CD4-positive, alpha-beta T cell (primary cell): ENCODE measurements at places on chromosomes 11 and 22.

DNA sequence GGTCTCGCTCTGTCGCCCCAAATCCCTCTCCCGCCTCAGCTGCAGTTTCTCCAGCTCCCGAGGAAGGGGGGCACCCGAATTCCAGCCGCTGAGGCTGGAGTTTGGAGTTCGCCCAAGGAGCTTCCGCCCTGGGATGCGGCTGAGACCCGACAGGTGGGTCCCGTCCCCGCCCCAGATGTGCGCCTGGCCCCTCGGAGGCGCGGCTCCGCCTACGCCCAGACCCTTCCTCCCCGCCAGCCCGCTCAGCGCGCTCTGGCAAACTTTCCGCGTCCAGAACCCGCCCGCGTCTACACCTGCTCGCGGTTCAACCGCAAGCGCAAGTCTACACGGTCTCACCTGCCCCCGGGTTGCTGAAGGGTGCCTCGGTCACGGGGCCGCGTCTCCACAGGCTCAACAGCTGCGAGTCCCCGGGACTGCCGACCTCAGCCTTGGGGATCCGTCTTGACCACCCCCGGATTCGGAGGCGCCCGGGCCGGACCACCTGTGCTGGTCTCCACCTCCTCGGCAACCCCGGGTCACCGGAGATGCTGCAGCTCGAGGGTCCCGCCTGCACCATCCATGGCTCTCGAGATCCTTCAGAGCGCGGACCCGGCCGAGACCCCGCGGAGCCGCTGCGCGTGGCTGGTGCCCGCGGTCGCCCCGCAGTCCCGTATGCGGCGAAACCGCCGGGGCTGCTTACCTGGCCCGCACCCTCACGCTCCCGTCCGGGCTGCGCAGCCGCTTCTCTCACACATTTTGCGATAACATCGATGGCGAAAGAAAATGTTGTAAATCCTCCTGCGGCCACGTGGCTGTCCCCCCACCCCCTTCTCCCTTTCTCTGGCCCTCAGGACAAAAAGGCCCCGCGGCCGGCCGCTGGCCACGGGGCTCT, 63.6 kb downstream of the NFAM1 start:
- peak; percentile 41 for DNase-seq

- DNase-seq, result no peak
These were observed 101.4 kb downstream of the SYT9 start for GRCh38 chr11:7353100-7353499.

GRCh38 chr22:22010358-22010757, 27.8 kb upstream of the TOP3B start:
- no peak for DNase-seq

DNA sequence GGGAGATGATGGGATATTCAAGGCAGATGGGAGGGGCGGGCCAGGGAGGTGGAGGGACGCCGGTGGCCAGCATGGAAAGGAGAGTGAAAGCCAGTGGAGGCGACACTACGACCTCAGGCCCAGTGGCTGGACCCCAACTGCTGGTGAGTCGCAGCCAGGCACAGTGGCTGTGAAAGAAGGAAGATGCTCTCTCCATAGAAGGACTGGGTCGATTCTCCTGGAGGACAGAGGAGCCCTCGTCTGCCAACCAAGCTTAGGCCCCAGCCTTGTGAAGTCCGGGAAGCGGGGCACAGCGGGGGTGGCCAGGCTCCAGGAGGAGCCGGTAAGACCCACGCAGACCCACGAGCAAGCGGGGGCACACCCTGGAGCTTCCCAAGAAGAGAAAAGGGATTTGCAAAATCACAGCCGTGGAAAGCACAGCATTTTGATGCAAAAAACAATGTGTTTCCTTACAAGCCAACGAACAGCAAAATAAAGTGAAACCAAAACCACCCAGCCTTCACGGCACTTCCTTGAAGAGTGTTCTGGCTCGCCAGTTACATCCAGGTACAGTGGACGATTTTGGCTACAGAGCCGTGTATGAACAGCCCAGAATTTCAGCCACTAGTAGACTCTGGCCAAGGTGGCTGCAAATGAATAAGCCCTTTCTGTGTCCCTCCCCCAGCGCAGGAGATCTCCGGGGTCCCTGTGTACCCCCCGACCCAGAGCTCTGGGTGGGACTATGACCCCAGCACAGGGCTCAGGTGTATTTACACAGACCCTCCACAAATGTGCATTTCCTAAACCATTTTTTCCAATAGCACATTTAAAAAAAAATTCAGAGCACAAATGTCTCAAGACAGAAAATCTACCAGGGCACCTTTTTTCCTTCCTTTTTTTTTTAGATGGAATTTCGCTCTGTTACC, 96.9 kb downstream of the TRMU start:
- peak; percentile 35 for DNase-seq

DNA sequence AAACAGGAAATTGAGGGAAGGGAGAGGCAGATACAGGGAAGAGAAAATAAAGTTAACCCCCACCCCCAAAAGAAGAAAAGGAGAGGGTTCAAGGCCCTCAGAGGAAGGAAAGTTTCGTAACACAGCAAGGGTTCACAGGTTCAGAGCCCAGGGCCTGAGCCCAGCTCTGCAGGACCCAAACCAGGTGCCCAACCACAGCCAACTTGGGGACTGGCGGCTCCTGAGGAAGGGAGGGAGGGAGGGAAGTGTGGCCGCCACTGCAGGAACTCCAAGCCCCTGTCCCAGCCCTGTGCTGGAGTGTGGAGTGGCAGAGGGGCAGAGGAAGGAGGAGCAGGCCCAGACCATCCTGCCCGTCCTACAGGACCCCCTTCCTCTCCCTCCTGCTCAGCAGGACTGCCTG, 59.2 kb downstream of the ELFN2 start:
- no peak for DNase-seq
